ENCODE measurements at places on chromosomes 11 and 22.

DNA sequence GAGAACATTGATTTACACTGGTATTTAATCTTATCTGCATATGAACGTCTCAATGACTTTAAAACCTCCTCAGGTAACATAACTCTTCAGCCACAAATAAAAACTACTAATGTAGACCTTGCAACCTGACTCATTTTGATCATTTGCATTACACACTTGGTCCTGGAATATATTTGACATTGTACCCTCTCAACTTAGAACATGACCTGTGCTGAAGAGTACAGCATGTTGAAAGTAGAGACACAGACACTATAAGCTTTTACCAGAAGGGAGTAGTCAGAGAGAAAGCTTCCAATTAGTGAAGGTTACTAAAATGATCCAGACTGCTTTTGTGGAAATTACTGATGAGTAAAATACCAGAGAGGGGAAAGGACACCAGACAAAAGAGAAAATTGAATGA lies 390.6 kb upstream of the ANO3 start:
- DNase-seq: no peak

DNA sequence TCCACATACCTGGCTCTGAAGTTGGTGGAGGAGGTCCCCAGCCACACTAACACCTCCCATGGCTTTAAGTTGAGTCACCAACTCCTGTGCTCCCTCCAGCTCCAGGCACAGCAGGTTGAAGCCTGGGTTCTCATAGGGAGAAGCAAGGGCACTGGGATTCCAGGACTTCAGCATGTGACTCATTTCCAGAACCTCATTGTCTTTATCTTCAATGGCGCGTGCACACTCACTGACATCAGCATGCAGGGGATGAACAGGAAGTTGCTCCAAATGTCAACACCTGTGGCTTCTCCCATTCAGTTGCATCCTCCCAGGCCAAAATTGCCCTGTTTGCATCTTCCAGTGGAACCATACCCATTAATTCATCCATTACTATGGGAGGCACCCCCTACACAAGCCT lies 5.8 kb upstream of the UBQLNL start:
- DNase-seq: no peak

- peak; percentile 79 for DNase-seq
Observed at GRCh38 chr11:101914341-101914737, 471 bp upstream of the CEP126 start.

- no peak for DNase-seq
Observed at GRCh38 chr11:134677891-134678551, 266.0 kb upstream of the B3GAT1 start.

DNA sequence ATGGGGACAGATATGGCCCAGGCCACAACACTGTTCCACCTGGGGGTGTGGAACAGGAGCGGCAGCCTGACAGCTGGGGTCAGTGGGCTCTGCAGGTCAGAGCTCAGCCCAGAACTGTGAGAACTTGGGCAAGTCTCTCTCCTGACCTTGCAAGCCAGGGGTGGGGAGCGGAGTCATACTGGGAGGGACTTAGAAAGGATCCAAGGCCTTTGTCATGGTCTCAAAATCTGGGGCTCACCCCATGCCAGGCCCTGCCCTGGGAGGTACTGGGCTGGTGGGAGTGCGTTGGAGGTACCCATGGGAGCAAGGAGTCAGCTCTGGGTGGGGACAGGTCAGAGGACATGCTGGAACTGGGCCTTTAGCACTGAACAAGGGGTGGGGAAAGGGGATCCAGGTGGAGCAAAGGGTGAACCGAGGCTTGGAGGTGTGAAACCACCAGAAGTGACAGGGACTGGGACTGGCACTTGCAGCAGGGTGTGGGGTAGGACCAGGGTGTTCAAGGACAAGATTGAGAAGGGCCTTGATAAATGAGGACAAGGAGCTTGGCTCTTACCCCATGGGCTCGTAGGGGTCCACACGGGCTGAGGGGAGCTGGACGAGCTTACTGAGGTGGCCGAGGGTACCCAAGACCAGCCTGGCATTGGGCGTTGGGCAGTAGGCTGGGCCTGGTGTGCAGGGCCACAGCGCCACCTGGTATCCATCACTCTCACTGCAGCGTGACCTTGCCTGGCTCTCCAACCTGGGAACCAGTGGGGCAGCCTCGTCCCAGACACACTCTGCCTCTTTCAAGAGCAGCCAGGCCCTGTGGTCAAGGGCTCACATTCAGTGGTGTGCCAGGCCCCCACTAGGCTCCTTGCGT lies 7.4 kb upstream of the PMM1 start:
- DNase-seq: peak; percentile 76

DNA sequence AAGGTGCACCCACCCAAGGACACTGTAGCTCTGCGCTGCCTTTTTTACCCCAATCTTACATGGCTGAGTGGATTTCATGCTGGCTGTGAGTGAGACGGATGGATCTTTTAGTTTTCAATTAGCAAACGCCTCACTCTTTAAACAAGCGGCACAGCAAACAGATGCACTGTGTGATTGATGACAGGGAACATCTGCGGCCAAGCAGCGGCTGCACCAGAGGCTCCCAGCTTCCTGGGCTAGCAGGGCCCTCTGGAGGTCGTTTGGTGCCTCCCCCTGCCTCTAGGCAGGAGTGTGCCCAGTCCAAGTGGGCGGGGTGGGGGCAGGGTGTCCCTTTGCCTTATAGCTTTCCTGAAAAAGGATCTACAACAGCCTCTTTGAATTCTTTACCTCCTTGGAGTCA lies 2.1 kb upstream of the DRD2 start:
- DNase-seq: no peak

- DNase-seq: peak; percentile 51
Observed at GRCh38 chr11:73314117-73314961, 6.3 kb downstream of the ARHGEF17 start.

GRCh38 chr11:86885311-86885710 lies 69.9 kb downstream of the FZD4 start:
- DNase-seq: no peak

GRCh38 chr22:47158457-47158856 lies 396.0 kb downstream of the TBC1D22A start:
- DNase-seq: no peak

DNA sequence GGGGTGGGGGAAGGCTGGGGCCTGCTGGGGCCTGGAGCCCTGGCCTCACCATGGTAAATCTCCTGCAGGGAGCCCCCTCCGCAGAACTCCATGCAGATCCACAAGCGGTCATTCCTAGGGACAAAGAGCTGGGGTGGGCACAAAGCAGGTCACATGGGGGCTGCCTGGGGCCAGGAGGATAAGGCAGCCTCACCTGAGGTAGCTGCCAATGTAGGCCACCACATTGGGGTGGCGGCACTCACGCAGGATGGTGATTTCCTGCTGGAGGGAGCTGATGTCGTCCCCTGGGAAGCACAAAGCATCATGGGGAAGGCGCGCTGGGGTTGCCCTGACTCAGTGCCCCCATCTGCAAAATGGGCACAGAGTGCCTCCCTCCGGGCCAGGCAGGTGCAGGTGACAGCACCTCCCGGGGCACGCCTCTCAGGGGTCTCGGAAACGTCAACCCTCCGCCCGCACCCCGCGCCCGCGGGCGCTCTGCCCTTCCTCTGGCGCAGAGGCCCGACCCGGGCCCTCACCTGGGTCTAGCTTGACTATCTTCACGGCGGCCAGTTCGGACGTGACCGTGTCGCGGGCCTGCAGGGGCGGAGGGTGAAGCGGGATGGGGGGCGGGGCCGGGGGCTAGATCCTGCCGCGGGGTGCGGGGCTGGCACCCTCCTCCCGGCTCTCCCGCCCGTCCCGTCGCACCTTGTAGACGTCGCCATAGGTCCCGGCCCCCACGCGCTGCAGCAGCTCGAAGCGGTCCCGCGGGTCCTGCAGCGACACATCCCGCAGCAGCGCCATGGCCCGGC lies 450 bp downstream of the MAP4K2 start:
- no peak for DNase-seq

DNA sequence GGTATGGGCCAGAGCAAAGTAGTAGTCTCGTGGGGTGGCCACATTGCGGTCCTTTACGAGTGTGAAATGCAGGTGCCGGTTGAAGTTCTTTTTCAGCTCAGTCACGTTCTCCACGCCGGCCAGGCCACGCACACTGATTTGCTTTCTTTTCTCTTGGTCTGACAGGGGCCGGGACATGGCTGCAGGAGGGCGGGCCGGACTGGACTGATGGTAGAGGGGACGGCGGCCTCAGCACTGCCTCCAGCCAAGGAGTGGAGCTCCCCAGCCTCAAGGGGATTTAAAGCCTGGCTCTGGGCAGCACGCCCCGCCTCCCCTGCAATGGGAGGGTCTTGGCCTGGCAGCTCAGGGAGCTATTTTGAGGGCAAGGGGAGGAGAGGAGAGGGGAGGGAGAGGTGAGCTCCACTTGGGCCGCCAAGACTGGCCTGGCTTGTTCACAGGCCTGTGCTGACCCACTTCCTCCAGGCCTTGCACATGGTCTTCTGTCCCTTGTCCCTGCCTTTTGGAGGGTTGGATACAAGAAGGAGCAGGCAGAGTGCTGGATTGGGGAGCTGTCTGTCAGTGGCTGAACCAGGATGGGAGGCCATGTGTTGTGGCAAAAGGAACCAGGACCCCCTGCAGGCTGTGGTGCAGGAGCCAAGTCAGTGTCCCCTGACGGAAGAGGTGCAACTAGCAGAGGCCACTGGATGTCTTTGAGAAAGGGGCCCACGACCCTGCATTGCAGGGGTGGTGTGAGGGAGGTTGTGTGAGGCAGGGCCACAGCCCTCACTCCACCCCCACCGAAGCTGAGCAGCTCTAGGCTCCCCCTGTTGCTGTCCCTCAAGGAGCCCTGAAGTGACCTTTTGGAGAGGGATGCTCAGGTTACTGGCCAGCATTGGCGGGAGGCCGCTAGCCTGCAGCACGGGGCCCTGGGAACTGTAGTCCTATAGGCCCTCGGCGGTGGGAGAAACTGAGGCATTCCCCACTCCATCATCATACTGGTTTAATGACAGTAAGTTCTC lies at the start of gene PYGM:
TSS of gene PYGM (minus strand) at position 253 of the 998 bp plus-strand sequence. CDS start at position 177, 76 bp downstream.
- no peak for DNase-seq

- DNase-seq: peak; percentile 25
Observed at GRCh38 chr11:115581871-115582639, 77.8 kb upstream of the CADM1 start.

- DNase-seq: no peak
Observed at GRCh38 chr11:57901756-57902155, 121.9 kb upstream of the OR9Q1 start.

DNA sequence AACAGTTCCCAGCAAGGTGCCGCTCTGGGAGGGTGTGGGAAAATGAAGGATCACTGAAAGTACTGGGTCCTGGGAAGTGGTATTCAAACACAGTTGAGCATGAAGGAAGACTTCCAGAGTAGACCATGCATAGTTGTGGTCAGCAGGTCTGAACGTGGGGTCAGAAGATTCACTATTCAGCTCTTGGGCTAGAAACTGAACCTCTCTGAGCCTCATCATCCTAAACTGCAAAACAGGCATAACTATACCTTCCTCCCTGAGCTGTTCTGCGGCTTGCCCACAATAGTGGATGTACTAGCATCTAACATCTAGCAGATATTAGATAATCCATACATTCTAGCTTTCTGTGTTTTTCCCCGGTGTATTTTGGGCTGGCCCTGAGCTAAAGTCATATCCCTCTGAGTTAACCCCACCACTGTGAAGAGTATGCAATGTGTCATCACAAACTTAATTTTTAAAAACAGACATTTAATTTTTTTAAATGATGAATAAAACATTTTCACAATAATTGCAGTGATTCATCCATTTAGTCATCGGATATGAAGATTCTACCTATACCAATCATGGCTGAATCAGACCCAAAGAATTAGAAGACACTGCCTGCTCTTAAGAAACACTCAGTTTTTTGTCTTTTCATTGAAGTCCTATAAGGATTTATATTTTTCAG lies 179.1 kb downstream of the BLID start:
- peak; percentile 39 for DNase-seq

GRCh38 chr11:45182902-45183301 lies 36.5 kb downstream of the PRDM11 start:
- peak; percentile 56 for DNase-seq

DNA sequence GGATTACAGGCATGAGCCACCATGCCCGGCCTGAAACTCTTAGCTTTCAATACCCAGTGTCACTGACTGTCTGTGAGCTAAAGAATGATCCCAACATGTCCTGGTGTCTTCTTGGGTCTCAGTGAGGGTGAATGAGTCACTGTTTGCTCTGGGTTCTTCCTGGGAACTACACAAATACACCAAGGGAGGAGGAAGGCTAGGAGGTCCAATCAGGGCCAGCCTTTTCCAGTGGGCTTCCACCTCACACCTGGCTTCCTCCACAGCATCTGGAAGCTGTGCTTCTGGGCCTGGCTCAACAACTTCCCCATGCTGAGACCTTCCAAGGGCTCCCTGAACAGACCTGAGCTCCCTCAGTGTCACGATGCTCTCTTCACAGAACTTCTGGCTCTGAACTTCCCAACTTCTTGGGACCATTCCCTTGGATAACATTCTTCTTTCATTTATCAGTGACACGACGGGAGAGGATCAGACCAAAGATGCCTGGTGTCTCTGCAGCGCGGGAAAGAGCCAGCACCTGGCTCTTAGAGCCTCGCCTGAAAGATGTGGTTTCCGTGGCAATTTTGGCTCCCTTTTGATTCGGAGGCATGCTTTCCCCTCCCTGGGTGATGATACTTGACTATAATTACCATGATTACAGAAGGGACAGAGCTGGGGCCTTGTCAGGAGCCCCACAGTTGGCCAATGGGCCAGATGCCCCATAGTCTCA lies 22.3 kb upstream of the CHRM4 start:
- no peak for DNase-seq

DNA sequence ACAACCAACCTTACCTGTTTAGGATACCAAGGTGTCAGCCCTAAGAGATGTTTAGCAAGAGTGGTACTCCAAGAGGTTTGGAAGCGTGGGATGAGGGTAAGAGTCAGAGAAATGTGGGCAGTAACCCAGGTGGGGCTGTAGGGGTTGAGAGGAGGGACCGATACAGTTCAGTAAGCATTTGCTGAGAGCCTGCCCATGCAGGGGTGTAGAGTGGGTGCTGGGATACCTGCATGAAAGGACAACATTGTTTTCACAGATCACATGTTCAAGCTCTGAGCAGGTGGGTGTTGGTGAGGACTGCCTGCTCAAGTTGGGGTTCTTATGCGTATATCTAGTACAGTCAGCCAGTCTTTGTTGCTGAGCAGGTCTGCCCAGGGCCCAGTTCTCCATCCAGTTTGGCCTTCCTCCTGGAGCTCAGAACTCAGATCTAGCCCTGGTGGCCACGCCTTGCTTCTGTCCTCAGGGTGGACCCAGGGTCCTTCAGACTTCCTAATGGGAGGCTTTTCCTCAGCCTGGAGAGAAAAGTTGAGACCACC lies 14.8 kb downstream of the PPFIBP2 start:
- DNase-seq: no peak

DNA sequence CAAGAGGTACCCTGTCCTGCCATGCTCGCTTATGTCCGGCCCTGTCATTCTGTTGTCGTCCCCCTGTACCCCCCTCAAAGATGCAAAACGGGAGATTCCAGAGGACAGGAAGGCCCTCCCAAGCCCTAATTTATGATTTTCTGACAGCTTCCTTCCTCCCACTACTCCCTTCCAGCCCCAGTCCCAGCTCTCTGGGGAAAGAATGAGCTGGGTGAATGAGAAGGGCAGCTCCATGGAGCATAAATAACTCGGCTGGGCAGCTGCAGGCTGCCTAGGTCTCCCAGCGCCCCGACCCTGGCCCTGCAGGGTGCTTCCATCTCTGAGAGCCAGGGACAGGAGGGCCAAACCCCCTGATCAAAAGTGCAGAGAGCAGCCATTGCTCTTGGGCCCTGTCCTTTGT lies 3.9 kb upstream of the EMID1 start:
- DNase-seq: no peak

GRCh38 chr11:103545551-103545950 lies 436.3 kb downstream of the DYNC2H1 start:
- no peak for DNase-seq
